ENCODE measurements at places on chromosomes 4 and X. TPM values are rescaled to one million over a fixed set of nuclear protein-coding genes. Genes with fewer than 3 reads are reported as not detected.

Gene MAGIX
- 2.4 TPM for total RNA-seq

Gene USP51
- total RNA-seq = 1.4 TPM

Gene FAM241A
- 7.6 TPM for total RNA-seq

DNA sequence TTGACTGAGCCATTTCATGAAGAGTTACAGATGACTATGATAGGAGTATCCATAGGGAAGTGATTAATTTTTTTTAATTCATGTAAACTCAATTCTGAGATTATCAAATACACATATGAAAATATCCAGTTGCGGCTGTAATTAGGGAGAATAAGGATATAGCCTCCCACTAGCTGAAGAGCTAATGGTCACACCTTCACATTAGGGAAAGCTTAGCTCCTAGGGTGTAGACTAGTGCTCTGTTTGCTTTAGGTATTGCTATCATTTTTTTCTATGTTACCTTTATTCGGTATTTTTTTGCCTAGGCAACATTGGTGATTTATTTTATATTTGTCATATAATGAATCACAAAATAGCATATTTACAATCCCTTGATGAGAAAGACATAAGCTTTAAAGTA is 39.6 kb upstream of the EPGN start:
- no peak overlapping the region for H3K4me3 ChIP-seq
- no peaks in the 10 kb centered on the region for H3K36me3 ChIP-seq
- no peak overlapping the region for H3K27ac ChIP-seq
- no peaks in the 10 kb centered on the region for H3K4me1 ChIP-seq
- no peak for DNase-seq
- H3K27me3 ChIP-seq = no peaks in the 10 kb centered on the region

DNA sequence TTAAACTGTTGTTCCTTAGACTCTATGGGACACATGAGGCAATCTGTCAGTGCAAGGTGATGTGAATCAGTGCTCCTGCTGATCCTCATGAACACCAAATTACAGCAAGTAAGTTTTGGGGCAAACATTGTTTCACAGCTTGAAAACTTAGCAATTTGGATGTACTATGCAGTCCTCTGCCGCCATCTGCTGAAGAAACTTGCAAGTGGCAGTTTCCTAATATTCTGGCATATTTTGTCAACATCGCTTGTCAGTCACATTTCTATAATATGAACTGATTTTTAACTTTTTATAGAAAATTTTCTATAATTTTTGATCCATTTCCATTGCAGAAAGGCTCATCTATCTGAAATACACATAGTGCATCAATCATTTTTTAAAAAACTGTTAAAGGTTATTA is 56.3 kb downstream of the ZAR1 start:
- H3K27me3 ChIP-seq = no peaks in the 10 kb centered on the region
- no peak overlapping the region for H3K4me3 ChIP-seq
- H3K36me3 ChIP-seq = peaks cover 99% of the 10 kb centered on the region
- H3K27ac ChIP-seq = no peak overlapping the region

- DNase-seq = peak; percentile 68
- no peaks in the 10 kb centered on the region for H3K36me3 ChIP-seq
- peaks cover 27% of the 10 kb centered on the region for H3K4me1 ChIP-seq
- no peaks in the 10 kb centered on the region for H3K27me3 ChIP-seq
Measured at GRCh38 chrX:40266490-40267333, 169.0 kb upstream of the BCOR start.

DNA sequence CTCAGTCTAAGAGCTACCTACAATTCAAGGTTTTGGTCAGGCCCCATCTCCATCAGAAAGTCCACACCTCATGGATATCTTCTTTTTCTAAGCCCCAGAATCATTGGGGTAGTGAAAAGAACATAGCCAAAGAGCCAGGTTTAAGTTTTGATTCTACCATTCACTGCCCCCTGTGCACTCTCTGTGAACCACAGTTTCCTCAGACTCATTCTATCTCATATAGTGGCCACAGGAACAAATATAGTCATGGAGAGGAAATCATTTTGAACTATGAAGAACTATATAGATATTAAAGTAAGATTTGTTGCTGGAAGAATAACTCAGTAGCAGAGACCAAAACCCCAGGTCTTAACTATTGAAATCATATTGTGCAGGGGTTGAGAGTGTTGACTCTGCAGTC is 3.3 kb downstream of the SYTL5 start:
- no peak for DNase-seq
- no peak overlapping the region for H3K4me3 ChIP-seq
- no peaks in the 10 kb centered on the region for H3K4me1 ChIP-seq
- no peak overlapping the region for H3K27ac ChIP-seq
- no peaks in the 10 kb centered on the region for H3K27me3 ChIP-seq

GRCh38 chr4:56410247-56411062 is 23.2 kb upstream of the AASDH start:
- H3K4me1 ChIP-seq = peaks cover 23% of the 10 kb centered on the region
- peak overlapping the region; percentile 60 for H3K27ac ChIP-seq
- H3K36me3 ChIP-seq = no peaks in the 10 kb centered on the region
- peak overlapping the region; percentile 54 for H3K4me3 ChIP-seq

Measured in left ventricle myocardium inferior (tissue), 1 donor.